ENCODE measurements at places on chromosomes 16 and 17.

DNA sequence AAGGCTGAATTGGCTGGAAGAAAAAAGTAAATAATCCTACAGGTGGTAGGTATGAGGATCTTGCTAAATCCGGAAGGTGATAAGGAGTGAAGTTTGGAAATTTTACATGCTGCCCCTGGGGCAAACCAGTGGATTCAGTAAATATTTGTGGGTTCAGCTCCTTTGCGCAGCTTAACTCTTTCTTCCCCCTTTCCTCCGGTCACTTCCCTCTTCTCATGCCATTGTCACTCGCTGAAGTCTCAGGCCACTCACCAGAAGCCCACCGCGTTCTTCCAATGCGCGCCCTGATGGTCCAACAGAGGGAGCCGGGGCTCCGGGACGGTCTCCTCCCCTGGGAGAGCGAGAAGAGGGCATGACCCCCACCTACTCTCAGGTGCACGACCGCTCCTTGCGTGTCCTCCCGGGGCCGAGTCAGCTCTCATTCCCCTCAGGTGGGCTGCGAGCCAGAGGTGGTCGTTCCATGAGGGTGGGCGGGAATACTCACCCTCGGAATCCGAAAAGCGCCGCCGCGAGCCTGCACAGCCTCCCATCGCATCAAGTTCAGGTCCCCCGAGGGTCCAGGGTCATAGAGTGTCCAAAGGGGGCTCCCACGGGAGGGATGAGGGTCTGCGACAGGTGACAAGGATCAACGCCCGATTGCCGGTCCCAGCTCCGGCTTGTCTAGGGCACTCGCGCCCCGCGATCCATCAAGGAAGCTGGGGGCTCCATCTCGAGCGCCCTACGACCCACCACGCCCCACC lies 474 bp downstream of the CLN3 start:
- no peak for DNase-seq

DNA sequence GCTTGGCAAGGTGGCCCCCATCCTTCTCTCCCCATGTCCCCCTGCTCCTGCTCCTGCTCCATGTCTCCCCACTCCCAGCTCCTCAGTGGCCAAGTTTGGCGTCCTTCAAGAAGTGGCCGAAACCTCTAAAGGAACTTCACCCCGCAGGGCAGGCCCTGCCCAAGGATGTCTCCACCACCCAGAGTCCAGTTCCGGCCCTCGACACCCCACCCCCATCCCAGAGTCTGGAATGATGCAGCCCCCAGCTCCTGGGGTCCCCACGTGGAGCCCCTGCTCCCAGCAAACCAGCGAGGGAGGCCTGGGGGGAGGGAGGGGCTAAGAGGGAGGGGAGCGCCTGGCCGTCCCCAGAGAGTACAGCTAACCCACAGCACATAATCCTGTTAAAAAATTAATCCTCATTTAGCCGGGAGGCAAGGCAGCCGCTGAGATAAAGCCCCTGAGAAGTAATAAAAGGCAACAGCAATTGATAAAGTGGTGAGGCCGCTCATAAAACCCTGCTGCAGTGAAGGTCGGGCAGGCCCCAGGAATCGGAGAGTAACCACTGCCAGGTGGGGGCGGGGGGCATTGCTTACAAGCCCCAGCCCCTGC lies 9.9 kb upstream of the ENPP7 start:
- DNase-seq, result no peak

GRCh38 chr16:68478526-68479250 lies 30.4 kb upstream of the SMPD3 start:
- DNase-seq, result no peak

GRCh38 chr17:37405955-37406634 lies 541 bp downstream of the ACACA start:
- peak; percentile 8 for DNase-seq

DNA sequence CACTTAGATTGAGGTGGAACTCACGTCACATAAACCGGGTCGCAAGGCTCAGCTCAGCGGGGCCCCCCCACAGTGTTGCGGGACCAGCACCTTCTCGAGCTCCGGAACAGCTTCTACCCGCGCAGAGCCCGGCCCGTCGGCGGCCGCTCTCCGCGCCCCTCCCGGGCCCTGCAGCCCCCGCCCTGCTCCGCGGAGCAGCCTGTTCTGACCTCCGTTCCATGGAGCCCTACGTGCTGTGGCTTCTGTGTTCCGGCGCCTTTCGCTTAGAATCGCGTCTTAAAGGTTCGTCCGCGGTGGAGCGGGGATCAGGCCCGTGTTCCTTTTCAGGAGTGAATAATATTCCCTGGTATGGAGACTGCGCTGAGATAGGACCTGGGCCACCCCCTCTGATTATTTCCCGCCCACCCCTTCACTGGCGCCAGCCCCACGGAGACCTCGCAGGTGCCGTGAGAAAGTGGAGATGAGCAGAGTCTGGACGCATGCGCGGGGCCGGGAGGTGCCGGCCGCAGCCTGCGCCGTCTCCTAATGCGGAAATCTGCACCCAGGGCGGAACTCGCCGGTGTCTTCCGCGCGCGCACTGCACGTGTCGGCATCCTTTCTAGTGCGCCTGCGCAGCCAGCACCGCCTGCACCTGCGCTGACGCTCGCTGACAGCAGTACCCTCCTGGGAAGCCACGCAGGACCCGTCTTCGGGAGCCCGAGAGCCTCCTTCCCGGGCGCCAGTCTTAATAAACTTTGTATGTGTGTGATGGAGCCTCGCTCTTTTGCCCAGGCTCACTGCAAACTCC lies 30.9 kb downstream of the ZNF778 start:
- no peak for DNase-seq

GRCh38 chr17:42141382-42141781 lies 13.4 kb downstream of the RAB5C start:
- no peak for DNase-seq

DNA sequence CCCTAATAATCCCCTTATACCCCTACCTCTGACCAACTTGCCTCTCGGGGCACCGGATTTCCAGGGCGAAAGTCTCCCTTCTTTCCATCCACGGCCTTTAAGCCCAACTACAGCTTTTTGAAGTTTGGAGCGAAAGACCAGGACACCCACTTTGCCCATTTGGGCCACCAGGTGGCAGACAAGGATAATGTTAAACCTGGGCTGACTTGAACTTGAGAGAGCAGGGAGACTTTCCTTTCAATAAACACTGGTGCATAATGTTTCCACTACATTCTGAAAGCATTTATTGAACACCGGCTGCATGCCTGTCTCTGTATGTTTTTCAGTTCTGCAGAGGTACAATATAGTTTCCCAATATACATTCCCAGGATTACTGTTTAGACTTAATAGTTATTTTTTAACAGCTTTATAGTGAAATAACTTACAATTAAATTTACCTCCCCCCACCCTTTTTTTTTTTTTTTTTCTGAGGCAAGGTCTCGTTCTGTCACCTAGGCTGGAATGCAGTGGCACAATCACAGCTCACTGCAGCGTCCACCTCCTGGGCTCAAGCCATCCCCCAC lies 6.9 kb upstream of the CES3 start:
- DNase-seq, result peak; percentile 70

- no peak for DNase-seq
Measured at GRCh38 chr17:70394473-70395232, 225.3 kb downstream of the KCNJ2 start.

DNA sequence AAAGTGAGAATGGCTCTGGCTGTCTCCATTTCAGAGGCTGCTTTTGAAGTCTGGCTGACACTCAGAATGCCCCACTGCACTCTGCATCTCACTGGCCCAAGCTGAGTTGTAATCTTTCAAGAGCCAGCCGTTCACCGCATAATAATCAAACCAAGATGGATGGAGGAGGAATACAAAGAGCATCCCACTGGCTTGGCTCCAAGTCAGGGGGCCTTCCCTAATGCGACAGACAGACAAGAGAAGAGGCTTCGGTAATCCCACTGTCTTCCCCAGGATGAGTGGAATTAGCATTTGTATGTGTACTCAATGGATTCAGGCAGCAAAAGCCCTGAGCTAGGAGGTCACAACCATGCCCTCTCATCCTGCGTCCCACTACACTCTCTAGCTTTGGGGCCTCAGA lies 68.0 kb downstream of the CBLN1 start:
- DNase-seq, result no peak

GRCh38 chr16:73040735-73041402 lies 7.1 kb downstream of the ZFHX3 start:
- DNase-seq, result no peak

DNA sequence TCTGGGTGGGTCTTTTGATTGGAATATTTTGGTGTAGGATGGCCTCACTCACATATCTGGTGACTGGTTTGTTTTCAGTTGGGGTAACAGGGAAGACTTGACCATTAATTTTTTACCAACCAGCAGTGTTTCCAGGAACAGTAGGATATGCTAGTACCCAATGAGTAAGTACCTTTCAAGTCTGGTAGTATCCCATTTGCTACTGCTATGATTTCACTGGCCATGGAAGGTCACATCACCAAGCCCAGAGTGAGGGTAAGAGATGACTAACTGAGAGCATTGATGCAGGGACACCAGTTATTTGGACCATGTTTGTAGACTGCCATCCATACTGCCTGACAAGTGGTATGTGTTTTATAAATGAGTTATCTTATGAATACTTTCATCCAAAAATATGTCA lies 277.7 kb downstream of the MAP2K6 start:
- DNase-seq, result no peak

DNA sequence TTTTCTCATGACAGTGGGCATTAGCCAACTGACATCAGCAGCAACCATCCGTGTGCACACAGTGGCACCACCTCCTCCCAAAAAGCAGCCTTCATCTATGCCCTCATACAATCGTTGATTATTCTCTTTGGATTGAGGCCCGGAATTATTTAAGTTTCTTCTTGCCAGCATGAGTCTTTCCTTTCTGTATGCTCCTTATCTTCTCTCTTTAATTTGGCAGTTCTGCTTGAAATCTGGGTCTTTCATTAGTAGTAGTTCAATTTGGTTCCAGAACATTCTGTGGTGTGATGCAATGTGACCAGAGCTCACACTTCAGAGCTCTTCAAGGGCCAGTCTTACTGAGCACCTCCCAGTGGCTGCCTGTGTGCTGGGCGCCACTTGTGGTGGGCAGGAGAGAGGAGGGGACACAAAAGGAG lies 52.2 kb upstream of the STH start:
- no peak for DNase-seq

DNA sequence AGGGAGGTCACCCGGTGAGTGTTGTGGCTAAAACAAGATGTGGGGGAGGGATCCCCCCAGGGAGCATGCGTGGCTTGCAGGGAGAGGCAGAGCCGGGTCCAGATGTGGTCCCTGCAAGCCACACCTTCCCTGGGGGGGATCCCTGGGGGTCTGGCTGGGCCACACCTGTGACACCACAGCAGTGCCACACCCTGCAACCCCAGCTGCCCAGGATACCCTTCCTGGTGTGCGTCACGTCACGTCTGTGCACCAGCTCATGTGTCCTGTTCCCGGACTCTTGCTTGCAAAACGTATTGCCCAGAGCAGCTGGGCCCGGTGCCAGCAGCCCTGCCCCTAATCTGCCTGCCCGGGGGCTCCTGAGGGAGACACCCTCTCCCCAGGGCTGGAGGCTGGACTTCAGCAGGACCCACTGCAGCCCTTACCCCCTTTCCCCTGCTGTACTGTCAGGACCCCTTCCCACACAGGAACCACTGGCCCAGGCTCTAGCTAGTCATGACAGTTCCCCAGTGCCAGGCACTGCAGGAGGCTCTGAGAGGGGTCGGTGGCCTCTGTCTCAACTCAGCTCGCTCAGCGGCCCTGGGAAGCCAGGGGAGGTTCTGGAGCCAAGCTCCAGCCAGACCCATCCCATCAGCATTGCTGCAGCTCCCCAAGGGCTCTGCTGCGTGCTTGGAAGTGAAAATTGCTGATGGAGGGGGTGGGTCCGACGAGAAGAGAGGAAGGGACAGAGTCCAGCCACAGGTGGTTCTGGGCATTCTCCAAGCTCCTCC lies 25.8 kb upstream of the ACSF3 start:
- DNase-seq, result no peak

All from fibroblast of skin of right quadriceps (primary cell).